ENCODE measurements at places on chromosomes 3 and 15. TPM values are rescaled to one million over a fixed set of nuclear protein-coding genes. Genes with fewer than 3 reads are reported as not detected.

KBTBD12 gene
- total RNA-seq, result 1.1 TPM

CYP1A2 gene
- not detected for total RNA-seq

PIK3R4 gene
- total RNA-seq, result 28.7 TPM

OR5H15 gene
- total RNA-seq, result not detected

CLDN18 gene
- total RNA-seq, result not detected

FOXB1 gene
- total RNA-seq, result 2.2 TPM

FILIP1L gene
- total RNA-seq, result 16.8 TPM

OR5K2 gene
- total RNA-seq, result not detected

ANKRD63 gene
- not detected for total RNA-seq

NEK4 gene
- 26.3 TPM for total RNA-seq

COL8A1 gene
- 6.6 TPM for total RNA-seq

PRKCI gene
- total RNA-seq, result 104 TPM

TMEM212 gene
- not detected for total RNA-seq

WNT7A gene
- 4.7 TPM for total RNA-seq

MOBP gene
- total RNA-seq, result not detected

IGF2BP2 gene
- 140 TPM for total RNA-seq

CD276 gene
- 91.1 TPM for total RNA-seq

CCR8 gene
- not detected for total RNA-seq

NDN gene
- not detected for total RNA-seq

ATP13A4 gene
- 0.22 TPM for total RNA-seq

DUOXA1 gene
- total RNA-seq, result 0.75 TPM

LYZL4 gene
- not detected for total RNA-seq

ERICH6 gene
- total RNA-seq, result not detected

RAD51 gene
- 22.5 TPM for total RNA-seq

PLCH1 gene
- total RNA-seq, result 0.73 TPM

SUSD5 gene
- 0.35 TPM for total RNA-seq

CCRL2 gene
- 1.2 TPM for total RNA-seq

LRRC2 gene
- 0.08 TPM for total RNA-seq

GOLGA6L26 gene
- total RNA-seq, result not detected

NANOGP8 gene
- not detected for total RNA-seq

PLSCR5 gene
- not detected for total RNA-seq

TRAT1 gene
- total RNA-seq, result not detected

ALDH1L1 gene
- 46.9 TPM for total RNA-seq

C3orf22 gene
- total RNA-seq, result not detected

Measured in PC-9 (cell line).